ENCODE measurements at places on chromosomes 4 and X.

GRCh38 chrX:76815754-76816153 is 388.2 kb downstream of the MAGEE1 start:
- DNase-seq, result no peak

GRCh38 chr4:173046818-173047217 is 121.8 kb upstream of the GALNT7 start:
- no peak for DNase-seq

DNA sequence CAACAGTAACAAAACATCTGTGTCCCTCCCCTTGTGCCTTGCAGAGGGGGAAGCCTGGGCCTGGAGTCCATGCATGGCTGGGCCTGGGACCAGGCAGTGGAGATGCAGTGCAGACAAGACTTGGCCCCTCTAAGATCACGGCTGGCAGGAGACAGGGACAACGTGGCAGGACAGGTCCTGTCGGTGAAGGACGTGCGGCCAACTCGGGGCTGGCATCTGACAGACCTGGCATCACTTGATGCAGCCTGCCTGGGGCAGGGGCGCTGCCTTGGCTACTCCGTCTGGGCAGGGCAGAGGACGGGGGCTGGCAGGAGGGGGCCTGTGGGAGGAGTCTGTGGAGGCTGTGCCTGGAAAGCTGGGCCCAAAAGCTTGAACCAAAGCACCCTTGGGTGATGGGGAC is 112.1 kb downstream of the CPZ start:
- no peak for DNase-seq

GRCh38 chr4:95547715-95548471 is 880 bp downstream of the UNC5C start:
- no peak for DNase-seq

Data from stimulated activated CD8-positive, alpha-beta memory T cell treated with anti-CD3 and anti-CD28 coated beads, Interleukin-15, amount 100 ng/mL, for 1 hour (primary cell).